Skin of body (tissue), 3 donors: ENCODE measurements at places on chromosomes 2 and 18. TPM values are rescaled to one million over a fixed set of nuclear protein-coding genes. Genes with fewer than 3 reads are reported as not detected.

Gene KCNF1
- total RNA-seq = 0.10 TPM

Gene ALPP
- not detected for total RNA-seq

Gene BOLL
- 0.10 TPM for total RNA-seq

Gene CGREF1
- 6.7 TPM for total RNA-seq

Gene RAMP1
- 12.5 TPM for total RNA-seq

Gene LYG2
- 16.5 TPM for total RNA-seq

Gene C2orf78
- total RNA-seq = not detected

Gene ANKRD30BL
- total RNA-seq = 1.4 TPM

Gene REG3A
- not detected for total RNA-seq

Gene TNFRSF11A
- 3.0 TPM for total RNA-seq

Gene FZD7
- total RNA-seq = 50.2 TPM

Gene CPS1
- 4.7 TPM for total RNA-seq

Gene FBLN7
- 4.0 TPM for total RNA-seq

Gene ABCG5
- not detected for total RNA-seq

Gene RBM44
- 2.1 TPM for total RNA-seq

Gene CDC42EP3
- total RNA-seq = 12.2 TPM

Gene ABCA12
- total RNA-seq = 26.2 TPM

Gene OR6B2
- total RNA-seq = not detected

Gene GYPC
- 102 TPM for total RNA-seq

Gene C1GALT1C1L
- 0.89 TPM for total RNA-seq

Gene SALL3
- total RNA-seq = under 0.01 TPM

Gene TMEM163
- total RNA-seq = 0.59 TPM

Gene EGR4
- total RNA-seq = 0.10 TPM

Gene LDLRAD4
- total RNA-seq = 28.2 TPM
